ENCODE measurements at places on chromosomes 7 and 10.
A peak's percentile ranks its signal among the peaks of the same experiment; 100 is the strongest.

- DNase-seq: no peak
Observed at GRCh38 chr7:54349229-54349628, 192.9 kb upstream of the VSTM2A start.

GRCh38 chr7:20661884-20662283 lies 46.4 kb downstream of the ABCB5 start:
- no peak for DNase-seq

- DNase-seq: no peak
Observed at GRCh38 chr10:31075434-31075833, 43.8 kb upstream of the ZNF438 start.

DNA sequence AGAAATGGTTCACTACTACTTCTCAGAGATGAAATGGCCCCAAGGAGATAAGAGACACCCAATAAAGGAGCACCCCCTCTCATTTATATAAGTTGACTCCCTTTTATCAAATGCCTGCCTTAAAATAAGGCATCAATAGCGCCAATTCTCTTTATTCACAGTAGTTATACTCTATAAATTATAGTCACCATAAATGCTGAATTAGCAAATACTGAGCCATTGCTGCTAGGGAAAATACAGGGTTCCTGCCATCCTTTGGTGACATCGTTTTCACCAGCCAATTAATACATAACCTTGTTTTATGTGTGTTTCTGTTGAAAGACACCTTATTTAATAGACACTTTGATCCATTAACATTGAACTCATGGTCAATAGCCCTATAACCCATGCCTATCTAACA lies 28.6 kb downstream of the DCLRE1C start:
- DNase-seq: no peak

DNA sequence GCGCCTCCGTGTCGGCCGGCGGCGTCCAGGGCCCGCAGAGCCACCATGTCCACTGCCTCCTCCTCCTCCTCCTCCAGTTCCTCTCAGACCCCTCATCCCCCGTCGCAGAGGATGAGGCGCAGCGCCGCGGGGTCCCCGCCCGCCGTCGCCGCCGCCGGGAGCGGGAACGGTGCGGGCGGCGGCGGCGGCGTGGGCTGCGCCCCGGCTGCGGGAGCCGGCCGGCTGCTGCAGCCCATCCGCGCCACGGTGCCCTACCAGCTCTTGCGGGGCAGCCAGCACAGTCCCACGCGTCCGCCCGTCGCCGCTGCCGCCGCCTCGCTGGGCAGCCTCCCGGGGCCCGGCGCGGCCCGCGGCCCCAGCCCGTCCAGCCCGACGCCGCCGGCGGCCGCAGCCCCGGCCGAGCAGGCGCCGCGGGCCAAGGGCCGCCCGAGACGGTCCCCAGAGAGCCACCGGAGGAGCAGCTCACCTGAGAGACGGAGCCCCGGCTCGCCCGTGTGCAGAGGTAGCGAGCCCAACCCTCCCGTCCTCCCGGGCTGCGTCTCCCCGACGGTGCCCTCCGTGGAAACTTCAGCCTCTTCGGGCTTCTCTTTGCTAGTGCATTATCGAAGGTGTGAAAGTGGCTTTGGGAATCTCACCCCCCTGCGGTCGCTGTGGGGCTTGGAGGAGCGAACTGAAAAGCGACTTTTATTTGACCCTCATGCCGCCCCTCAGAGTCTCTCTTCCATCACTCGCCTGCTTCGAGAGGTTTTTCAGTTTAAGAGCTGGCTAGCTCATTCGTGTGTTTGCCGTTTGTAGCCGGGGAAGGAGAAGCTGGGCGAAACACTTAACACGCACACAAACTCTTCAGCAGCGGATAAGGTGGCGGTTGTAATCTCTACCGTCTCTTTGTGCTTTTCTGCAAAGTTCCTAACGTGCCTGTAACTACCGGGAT lies 975 bp downstream of the GLCCI1 start:
- DNase-seq: peak; percentile 52

DNA sequence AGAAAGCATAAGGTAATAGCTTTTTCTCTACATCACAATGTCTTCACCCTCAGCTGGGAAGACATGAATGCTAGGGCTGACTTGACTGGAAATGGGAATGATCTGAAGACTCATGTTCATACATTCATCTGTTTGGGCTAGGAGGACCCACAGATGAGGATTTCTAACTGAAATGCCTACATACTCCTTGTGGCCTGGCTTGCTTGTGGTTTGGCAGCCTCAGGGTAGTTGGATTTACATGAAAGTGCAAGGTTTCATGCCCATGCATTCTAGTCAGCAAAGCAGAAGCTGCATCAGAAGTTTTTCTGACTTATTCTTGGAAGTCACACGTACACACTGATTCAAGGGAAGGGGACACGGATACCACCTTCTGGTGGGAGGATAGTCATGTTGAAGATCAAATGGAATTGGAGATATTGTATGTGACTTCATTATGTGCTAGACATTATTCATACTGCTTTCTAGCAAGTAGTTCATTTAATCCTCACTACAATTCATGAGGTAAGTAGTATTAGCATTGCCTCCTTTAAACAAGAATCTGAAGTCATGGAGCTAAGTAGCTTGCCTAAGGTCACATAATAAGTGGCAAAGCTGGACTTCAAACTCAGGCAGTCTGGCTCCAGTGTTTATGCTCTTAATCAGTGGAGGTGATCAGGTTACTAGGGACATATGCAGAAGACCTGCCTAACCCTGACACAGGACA lies 957.0 kb downstream of the LRMDA start:
- DNase-seq: no peak

DNA sequence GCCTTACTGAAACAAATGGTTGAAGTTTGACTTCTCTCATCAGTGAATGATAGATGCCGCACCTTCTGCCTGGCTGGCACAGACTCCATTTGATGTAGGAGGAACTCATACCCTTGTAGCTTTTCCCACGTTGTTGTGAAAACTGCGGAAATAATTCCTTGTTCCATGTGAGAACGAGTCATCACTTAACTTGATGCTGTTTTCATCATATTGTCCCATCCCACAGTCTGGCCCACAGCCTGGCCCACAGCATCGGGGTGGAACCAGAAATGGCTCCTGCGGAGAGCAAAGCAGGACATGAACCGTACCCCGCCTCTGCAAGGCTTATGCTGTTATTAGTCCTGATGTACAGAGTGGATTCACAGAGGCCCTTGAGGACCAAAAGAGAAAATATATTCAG lies 587.0 kb downstream of the SDK1 start:
- DNase-seq: no peak

DNA sequence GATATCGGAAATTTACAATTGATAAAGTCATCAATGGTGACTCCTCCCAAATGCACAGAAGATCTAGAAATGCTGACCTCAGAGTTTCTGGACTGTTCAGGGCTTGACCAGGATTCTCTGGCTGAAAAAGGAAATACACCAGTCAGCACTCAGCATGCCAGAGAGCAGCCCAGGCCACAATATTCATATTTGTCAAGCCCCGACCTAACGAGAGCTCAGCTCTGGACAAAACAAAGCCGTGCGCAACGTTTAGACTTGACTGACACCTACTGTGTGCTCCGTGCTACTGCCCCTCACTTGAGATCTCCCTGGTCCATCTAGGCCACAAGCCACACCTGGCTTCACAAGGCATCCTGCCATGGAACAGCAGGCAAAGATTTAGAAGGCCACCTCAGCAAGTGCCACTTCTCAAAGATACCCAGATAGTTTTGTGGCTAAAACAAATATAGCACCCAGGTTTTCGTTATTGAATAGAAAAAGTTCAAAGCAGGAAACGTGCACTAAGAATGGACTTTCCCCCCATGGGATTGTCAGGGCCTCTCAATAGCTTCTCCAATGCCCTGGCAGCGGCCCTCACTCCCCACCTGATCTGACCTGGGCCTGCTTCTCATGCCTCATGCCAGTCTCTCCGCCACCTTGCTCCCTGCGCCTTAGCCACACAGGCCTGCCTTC lies 218.3 kb downstream of the FAM107B start:
- DNase-seq: no peak

- no peak for DNase-seq
Observed at GRCh38 chr7:89771003-89771636, 383.1 kb upstream of the STEAP1 start.

GRCh38 chr10:90930971-90931871 lies 10.3 kb upstream of the ANKRD1 start:
- peak; percentile 29 for DNase-seq

- DNase-seq: no peak
Observed at GRCh38 chr7:142401951-142402350, 144.1 kb upstream of the PRSS58 start.

DNA sequence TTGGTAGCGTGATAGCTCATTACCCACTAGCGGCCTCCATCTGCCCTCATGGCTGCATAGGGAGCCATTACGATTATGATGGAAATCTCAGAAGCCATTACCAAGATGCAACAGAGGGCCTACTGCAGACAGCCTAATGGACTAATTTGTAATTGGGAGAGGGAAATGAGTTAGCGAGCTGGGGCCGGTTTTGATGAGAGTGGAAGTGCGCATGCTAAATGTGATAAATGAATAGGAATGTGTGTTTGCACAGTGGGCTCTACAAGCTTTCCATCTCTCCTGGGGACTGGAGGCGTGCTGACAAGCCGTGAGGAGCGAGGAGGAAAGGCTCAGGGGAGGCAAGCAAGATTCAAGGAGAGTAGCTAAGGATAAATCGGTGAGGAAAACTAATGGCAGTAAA lies 644.5 kb upstream of the GALNT17 start:
- DNase-seq: no peak

- DNase-seq: no peak
Observed at GRCh38 chr10:12649012-12649584, 299.8 kb downstream of the CAMK1D start.

- DNase-seq: no peak
Observed at GRCh38 chr7:27933671-27934565, 194.0 kb downstream of the TAX1BP1 start.

- DNase-seq: no peak
Observed at GRCh38 chr7:148304083-148304335, 286.6 kb upstream of the C7orf33 start.

DNA sequence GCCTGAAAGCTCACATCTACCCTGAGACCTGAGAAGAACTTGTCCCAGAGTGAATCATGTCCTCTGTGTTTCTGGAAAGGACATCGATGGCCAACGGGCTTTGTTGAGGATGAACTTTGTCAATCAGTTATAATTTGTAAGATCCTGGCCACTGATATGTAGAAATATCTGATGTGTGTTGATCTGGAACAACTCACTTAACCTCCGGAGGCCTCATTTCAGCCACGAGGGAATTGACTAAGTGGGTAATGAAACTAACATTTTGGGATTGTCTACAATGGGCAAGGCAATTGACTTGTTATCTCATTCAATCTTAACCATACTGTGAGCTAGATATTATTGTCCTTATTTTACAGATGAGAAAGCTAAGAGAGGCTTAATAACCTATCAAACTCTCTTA lies 468.1 kb upstream of the NRP1 start:
- DNase-seq: no peak

- DNase-seq: no peak
Observed at GRCh38 chr7:152851881-152852417, 92.4 kb downstream of the ACTR3B start.
